GM19239 (cell line): ENCODE measurements at places on chromosomes 1 and 21.

DNA sequence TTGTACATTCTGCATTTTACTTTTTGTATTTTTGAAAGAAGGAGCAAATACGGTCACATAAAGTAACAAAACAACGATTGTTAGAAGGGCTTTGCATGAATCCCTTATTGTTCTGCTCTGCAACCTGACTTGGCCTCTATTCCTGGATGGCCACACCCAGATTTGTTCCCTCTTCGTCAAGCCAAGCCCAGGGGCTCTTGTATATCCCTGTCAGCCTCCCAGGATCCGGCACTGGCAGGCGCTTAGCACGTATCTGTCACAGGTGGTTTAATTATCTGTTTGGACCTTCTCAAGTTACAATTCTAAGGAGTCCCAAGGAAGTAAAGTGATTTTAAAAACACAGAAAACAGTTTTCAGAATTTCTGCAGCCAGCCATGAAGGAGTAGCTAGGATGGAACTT is 28.0 kb downstream of the CRYAA start:
- DNase-seq = no peak

GRCh38 chr1:215277532-215277931 is 195.0 kb downstream of the KCNK2 start:
- no peak for DNase-seq

DNA sequence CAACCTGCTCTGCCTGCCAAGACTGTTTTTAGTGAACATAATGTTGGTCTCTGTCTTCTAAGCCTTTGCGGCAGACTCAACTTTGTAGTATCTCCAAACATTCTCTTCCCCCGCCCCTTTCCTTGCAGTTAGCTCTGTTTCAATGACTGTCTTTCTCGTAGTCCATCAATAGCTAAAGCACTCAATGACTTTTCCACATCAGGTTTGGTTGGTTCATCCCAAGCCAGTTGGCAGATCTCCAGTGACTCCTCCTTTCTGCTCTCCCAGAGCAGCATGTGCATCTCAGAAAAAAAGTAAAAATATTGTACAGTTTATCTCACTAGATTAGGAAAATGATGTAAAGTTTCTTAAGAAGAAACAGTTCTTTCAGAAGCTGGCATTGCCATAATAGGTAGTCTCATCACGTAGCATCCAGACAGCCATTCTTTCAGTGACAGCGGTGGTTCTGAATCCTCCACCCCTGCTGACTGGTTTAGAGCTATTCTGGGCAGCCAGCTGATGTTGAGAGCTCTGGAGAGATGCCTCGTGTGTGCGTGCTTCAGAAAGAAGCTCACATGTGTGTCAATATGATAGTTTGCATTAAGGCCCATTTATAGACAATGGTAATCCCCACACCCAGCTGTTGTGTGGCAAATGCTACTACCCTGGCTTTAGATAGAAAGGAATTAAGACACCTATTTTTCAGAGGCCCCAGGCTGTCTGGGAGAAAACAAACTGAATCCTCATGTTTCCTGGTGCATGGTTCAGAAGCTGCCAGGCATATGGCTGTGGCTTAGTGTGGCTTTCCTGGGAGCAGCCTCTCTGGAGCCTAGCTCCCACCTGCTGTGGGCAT is 53.2 kb downstream of the CNN3 start:
- DNase-seq = no peak

- DNase-seq = no peak
Observed at GRCh38 chr1:50270926-50271325, 152.3 kb downstream of the DMRTA2 start.

DNA sequence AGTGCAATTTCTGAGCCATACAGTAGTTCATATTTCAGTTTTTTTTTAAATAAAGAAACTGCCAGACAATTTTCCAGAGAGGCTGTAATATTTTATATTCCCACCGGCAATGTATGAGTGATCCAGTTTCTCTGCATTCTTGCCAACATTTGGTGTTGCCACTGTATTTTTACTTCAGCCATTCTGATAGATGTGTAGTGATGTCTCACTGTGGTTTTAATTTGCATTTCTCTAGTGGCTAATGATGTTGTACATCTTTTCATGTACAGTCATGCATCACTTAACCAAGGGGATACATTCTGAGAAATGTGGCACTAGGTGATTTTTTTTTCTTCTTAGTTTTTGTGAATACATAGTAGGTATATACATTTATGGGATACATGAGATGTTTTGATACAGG is 99.6 kb downstream of the CENPF start:
- no peak for DNase-seq

DNA sequence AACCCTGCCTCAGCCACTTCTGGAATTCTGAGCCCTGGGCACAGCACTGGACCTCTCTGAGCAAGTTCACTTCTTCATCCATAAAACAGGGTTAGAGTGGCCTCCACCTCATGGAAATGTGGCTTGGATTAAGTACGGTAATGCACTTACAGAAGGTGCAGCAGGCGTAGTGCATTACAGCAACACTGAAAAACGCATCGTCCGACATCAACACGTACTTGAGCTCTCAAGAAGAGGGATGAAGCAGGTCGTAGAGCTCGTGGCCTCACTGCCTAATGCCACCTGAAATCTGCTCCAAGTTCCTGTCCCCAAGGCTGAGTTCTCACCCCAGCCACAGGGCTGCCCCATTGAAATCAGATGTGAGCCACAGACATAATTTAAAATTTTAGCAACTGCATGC is 650.1 kb downstream of the NPHP4 start:
- DNase-seq = no peak

DNA sequence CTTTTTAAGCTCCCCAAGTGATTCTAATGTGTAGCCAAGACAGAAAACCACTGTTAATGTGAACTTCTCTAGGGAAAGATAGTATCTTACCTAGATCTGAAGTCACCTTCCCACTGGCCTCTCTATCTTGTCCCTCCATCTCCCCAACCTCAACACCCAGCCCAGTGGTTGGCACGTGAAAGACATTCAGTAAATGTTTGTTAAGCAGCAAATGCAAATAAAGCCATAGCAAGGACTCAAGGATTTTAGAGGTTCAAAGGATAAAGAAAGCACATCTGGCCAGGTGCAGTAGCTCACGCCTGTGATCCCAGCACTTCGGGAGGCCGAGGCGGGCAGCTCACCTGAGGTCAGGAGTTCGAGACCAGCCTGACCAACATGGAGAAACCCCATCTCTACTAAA is 9.8 kb downstream of the CLCC1 start:
- no peak for DNase-seq

- DNase-seq = no peak
Observed at GRCh38 chr1:101302831-101303511, 66.2 kb downstream of the S1PR1 start.

- no peak for DNase-seq
Observed at GRCh38 chr21:42433946-42434551, 30.3 kb downstream of the UBASH3A start.

DNA sequence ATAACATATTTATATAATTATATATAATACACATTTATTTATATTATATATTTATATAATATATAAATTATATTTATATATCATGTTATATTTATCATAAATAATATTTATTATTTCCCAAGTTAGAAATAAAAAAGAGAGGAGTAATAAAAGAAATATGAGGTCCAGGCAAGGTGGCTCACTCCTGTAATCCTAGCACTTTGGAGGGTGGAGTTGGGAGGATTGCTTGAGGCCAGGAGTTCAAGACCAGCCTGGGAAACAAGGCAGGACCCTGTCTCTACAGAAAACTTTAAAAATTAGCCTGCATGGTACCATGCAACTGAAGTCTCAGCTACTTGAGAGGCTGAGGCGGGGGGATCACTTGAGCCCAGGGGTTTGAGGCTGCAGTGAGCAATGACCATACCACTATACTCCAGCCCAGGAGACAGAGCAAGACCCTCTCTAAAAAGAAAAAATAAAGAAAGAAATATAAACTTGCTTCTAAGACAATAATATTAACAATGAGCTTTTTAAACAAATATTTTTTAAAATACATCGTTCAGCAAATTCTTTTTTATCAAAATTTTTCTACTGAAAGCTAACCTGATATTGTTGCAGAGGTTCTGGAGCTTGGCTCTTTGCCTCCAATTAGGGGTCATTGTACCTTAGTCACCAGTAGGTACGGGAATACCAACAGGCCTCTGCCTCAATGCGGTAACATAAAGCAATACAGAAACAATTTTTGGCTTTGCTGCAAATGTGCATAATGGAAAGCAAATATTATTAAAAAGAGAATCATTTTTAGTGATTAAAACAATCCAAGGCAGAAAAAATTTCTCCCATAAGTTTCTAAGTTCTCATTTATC is 290.0 kb downstream of the SETD4 start:
- no peak for DNase-seq

GRCh38 chr1:114008480-114008941 is 29.2 kb downstream of the OLFML3 start:
- no peak for DNase-seq

DNA sequence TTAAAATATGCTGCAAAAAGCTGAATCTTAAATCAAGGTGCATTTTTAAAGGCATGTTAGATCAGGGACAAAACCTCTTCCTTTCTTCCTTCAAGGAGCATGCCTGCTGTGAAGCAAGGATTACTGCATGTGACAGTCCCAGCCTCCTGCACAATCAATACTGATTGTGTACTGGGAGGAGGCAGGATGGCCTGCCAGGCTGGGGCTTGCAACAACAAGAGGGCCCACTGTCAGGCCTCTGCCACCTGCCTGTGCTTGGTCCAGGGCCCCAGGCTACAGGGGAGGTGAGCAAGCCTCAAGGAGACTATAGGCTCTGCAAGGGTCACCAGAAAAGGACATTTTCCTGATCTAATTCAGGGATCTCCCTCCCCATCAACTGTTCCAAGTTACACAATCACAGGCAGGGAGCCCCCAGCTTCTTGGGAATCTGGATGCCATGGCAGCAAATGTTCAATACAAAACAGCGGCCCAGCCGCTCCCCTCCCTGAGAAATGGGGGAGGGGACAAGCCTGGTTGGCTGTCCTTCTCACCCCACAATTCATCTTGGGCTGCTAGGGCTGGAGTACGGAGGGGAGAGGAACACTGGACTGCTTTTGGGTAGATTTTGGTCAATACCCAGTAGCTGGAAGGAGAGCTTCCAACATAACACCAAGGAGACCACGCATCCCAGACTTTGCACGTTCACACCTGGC is 76.7 kb downstream of the SSBP3 start:
- DNase-seq = no peak

DNA sequence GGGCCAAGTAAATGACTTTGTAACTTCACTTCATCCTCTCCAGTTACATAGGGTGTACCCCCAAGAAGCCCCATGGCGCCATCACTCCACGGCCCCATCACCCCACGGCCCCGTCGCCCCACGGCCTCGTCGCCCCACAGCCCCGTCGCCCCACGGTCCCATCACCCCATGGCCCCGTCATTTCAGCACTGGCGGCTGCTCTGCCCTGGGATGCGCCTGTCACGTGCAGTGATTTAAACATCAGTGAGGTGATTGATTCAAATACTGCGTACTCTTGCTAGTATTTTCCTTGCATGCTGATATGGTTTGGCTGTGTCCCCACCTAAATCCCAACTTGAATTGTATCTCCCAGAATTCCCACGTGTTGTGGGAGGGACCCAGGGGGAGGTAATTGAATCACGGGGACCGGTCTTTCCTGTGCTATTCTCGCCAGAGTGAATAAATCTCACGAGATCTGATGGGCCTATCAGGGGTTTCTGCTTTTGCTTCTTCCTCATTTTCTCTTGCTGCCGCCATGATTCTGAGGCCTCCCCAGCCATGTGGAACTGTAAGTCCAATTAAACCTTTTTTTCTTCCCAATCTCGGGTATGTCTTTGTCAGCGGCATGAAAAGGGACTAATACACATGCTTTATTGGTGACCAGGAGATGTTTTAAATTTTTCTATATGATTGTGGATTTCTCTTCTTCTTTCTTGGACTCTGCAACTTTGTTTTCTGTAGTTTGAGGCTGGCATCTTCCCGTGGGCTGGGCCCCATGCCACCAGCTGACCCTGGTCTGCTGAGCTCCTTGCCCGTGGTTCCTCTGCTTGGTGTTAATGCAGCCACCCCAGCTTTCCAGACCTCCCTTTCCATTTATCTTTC is 50.1 kb upstream of the PCBP3 start:
- no peak for DNase-seq

DNA sequence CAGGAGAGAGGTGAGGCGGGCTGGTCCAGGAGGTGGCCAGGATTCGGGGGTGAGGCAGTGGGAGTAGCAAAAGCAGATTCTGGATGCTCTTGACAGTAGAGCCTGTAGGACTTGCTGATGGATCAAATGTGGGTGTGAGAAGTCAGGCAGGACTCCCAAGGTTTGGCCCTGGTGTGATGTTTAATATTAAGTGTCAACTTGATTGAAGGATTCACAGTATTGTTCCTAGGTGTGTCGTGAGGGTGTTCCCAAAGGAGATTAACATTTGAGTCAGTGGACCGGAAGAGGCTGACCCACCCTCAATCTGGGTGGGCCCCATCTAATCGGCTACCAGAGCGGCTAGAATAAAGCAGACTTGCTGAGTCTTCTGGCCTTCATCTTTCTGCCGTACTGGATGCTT is 6.8 kb upstream of the RAB4A start:
- DNase-seq = no peak

- no peak for DNase-seq
Observed at GRCh38 chr1:26188477-26188876, 1.9 kb upstream of the CATSPER4 start.

- no peak for DNase-seq
Observed at GRCh38 chr1:227707846-227708245, 27.3 kb downstream of the JMJD4 start.

GRCh38 chr1:109619576-109620400 is at the start of the genes AMPD2 and GNAT2:
AMPD2 (plus strand) TSS chr1:109619837; CDS start chr1:109621176, 1,339 bp downstream.
GNAT2 (minus strand) TSS chr1:109619616; CDS start chr1:109612870, 6,746 bp downstream.
- DNase-seq = peak; percentile 75

DNA sequence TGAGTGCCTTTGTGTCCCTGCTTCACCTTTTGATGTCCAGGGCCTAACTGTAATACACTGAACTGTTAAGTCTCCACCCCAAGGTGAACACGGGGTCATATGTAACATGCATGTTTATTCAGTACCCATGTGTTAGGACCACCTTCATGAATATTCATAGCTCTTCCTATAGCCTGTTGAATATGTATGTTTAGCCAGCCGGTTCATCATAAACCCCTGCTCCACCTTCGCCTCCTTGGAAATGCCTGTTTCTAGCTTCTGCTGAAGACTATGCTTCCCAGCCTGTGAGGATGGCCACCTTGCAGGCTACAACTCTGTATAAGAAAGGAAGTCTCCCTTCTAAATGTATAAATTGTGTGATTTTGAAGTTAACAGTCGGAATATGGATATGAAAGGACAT is 69.3 kb downstream of the C1orf94 start:
- DNase-seq = no peak

GRCh38 chr1:248243204-248243603 is 12.0 kb downstream of the OR2M4 start:
- peak; percentile 39 for DNase-seq

DNA sequence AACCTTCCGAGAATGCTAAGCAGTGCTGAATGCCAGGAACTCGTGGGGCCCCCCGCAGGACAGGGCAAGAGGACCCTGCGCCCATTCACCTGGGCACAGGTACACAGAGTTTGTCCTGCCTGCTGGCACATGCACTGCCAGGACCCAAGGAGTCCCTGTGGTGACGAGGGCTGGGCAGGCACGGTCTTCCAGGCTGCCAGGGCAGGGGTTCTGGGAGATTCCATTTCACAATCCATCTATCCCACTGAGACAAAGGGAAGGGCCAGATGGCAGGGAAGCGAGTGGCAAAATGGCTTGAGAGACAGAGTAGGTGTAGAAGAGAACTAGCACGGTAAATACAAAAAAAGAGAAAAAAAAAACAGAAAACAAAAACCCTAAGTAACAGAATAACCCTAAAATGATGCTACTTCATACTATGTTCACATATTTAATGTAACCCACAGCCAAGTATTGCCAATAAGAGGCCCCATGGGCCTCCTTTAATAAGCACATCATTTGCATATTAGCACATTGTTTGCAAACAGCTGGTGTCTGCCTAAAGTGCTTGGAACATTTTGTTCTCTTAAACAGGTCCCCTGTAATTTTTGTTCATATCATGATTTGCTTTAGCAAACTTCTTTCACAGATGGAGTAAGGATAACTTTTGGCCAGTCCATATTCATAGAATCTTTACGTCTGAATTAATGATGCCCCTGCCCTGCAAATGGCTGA is 83.8 kb downstream of the STUM start:
- no peak for DNase-seq
